ENCODE measurements at places on chromosomes 3 and 15.

GRCh38 chr3:178505832-178506231 is 30.4 kb upstream of the KCNMB2 start:
- no peak for DNase-seq

DNA sequence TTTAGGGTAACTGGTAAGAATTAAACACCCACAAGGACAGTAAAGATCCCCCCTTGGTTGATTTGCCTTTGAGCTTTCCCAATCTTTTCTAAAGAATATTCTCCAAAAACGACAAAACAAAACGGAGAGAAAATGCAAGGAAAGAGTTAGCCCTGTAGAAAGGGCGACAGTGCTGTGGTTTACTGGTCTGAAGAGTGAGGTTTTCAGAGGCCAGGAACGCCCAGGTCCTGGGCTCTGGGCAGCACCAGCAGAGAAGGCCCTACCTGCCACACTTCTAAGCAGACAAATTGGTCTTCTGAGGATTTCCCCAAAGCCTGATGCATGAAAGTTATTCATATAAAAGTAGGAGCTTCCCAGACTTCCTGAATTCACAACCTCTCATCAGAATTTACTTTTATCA is 119.3 kb downstream of the KCNMB2 start:
- DNase-seq, result no peak

- DNase-seq, result no peak
Measured at GRCh38 chr15:49610157-49610918, 10.3 kb downstream of the FAM227B start.

GRCh38 chr3:13556207-13556606 is 7.3 kb downstream of the FBLN2 start:
- DNase-seq, result peak; percentile 69

DNA sequence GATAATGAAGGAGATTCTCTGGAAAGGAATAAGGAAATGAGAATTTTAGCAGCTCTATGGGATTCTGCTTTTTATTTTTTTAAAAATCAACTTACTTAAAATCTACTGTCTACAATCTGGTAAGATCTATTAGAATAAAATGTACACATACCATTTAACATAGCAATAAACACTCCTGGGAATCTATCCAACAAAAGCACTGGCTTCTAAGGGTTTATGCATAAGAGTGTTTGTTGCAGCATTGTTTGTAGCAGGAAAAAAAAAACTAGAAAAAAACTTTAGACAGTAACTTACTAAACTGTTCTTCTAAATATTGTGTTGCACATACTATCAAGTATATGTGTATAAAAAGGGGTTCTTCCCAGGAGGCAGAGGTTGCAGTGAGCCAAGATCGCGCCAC is 15.7 kb upstream of the RBP1 start:
- DNase-seq, result no peak

GRCh38 chr15:80464951-80465625 is 60.9 kb downstream of the ARNT2 start:
- no peak for DNase-seq

- no peak for DNase-seq
Measured at GRCh38 chr3:34073111-34073510, 274.7 kb downstream of the PDCD6IP start.

GRCh38 chr3:123080864-123081562 is 14.2 kb downstream of the PDIA5 start:
- DNase-seq, result no peak

GRCh38 chr3:188700501-188700900 is 471.3 kb upstream of the TPRG1 start:
- no peak for DNase-seq

- DNase-seq, result no peak
Measured at GRCh38 chr15:47399100-47399499, 318.2 kb upstream of the SEMA6D start.

- no peak for DNase-seq
Measured at GRCh38 chr3:55445551-55445950, 41.6 kb downstream of the WNT5A start.

GRCh38 chr3:150062492-150062891 is 91.8 kb upstream of the PFN2 start:
- no peak for DNase-seq

GRCh38 chr3:172044833-172045585 is 5.6 kb downstream of the FNDC3B start:
- DNase-seq, result no peak

GRCh38 chr3:46059432-46059831 is 32.1 kb upstream of the XCR1 start:
- no peak for DNase-seq

- DNase-seq, result no peak
Measured at GRCh38 chr3:194779729-194780224, 94.1 kb downstream of the FAM43A start.

DNA sequence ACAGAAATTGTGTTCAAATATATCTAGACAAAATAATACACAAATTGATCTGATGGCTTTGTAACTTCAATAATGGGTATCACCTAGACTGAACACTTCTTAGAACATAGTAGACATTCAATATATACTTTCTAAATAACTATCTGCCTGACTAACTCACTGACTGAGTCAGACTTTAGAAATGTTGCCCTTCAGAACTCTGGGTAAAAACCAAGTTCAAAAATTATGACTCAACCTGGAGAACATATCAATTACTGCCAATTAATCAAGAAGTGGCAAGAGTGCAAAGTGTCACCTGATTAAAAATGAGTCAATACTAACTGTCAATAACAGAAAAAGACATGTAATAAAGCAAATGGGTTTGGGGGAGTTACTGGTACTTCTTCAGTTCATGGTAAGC is 144.6 kb upstream of the TMCO5A start:
- no peak for DNase-seq

DNA sequence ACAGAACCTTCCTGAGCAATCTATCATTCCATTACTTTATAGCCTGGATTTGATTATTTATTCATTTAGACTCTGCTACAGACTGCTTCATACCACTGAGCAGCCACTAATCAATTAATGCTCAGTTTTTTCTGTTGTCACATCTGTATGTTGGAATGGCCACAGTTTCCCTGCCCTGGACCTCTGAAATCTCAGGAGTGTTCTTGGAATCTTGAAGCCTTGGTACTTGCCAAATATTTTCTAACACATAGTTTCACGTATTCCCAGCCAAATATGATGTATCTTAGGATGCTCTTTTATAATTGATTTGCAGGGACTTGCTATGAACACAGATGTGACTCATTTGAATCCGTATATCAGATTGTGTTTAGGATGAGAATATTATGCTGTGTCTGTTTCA is 225.8 kb downstream of the TAFA4 start:
- DNase-seq, result no peak

GRCh38 chr3:131917006-131917405 is 117.8 kb downstream of the CPNE4 start:
- DNase-seq, result no peak

DNA sequence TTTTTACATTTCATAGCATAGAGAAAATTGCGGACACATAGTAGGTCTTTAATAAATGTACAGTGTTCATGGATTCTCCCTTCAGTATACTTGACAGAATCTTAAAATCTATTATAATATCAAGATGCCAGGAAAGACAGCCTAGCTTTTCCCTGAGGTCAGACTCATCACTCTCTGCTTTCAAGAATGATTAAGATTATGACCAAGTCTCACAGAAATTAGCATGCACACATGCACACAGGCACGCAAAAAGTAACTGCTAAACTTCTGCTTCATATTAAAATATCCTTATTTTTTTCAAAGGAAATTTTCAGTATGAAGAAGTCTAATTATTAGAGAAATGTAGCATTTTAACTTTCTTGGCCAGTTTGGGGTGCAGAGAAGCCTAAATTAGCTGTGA is 493.8 kb upstream of the NECTIN3 start:
- DNase-seq, result no peak

- DNase-seq, result no peak
Measured at GRCh38 chr15:39517122-39517855, 63.6 kb upstream of the THBS1 start.

GRCh38 chr3:191492601-191493000 is 31.6 kb downstream of the PYDC2 start:
- DNase-seq, result no peak

DNA sequence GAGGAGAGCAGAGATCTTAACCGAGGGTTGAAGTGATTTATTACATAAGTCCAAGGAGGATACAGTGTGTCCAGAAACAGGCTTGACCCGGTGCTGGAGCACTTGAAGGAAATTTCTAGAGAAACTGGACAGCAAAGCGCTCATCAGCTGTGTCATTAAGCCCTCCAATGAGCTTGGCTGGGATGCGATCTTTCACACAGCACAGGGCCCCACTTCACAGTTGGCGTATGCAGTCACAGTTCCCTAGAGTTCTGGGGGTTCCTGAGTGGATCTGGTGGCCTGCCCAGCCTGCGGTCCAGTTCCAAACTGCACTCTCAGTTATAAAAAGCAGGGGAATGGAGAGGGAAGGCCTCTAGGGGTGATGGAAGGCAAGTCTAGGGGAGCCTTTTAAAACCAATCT is 13.6 kb downstream of the ST8SIA2 start:
- no peak for DNase-seq

GRCh38 chr3:57691411-57692132 is 1.3 kb downstream of the DENND6A start:
- DNase-seq, result no peak

DNA sequence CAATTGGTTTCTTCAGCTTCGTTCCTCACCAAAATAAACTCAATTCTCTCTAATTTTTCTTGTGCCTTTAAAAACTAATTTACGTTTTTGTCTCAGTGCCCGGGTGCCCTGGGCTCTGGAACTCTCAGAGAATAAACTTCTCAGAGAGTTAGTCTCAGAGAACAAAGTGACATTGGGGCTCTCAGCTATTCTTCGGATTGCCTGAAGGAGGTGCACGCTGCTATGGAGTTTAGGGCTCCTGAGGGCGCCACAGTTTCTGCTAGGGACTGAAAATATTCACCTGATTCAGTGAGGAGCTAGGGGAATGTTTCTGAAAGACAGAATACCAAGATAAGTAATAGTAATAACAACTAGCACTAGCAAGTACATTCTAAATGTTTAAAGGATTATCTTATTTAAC is 22.7 kb downstream of the ZIC4 start:
- no peak for DNase-seq

DNA sequence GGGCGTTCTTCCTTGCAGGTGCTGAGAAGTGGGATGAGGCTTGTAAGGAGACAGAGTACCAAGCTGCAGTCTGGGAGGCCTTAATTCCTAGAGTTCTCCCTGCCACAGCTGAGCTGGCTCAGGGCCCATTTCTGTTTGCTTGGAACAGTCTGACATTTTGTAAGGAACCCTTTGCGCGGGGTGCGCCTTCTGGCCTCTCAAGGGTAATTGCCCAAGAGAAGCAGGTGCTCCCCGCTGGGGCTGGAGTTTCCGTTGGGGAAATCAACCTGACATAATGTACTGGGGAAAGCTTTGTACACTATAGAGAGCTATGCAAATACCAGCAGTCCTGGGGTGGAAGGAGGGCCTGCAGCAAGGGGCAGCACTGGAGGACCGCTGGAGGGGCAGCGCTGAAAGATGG is 83.6 kb downstream of the HMG20A start:
- DNase-seq, result peak; percentile 55

- peak; percentile 77 for DNase-seq
Measured at GRCh38 chr3:75294124-75294523, 370.0 kb upstream of the FRG2C start.

DNA sequence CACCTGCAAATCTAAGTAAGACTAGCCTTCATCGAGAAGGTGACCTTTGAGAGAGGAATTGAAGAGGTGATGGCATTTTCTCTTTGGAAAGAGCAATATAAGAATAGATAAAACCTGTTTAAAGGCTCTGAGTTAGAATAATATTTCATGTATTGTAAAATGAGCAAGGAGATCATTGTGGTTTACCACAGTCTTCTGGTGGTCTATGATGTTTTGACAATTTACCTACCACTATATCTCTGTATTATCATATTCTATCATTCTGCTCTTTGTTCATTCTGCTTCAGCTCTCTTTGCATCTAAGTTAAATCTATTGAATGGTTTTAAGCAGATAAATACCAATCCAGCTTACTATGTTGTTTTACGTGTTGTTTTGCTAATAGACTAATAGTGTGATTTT is 982.3 kb downstream of the SI start:
- DNase-seq, result no peak

- no peak for DNase-seq
Measured at GRCh38 chr15:79881668-79882067, 15.1 kb downstream of the MTHFS start.

DNA sequence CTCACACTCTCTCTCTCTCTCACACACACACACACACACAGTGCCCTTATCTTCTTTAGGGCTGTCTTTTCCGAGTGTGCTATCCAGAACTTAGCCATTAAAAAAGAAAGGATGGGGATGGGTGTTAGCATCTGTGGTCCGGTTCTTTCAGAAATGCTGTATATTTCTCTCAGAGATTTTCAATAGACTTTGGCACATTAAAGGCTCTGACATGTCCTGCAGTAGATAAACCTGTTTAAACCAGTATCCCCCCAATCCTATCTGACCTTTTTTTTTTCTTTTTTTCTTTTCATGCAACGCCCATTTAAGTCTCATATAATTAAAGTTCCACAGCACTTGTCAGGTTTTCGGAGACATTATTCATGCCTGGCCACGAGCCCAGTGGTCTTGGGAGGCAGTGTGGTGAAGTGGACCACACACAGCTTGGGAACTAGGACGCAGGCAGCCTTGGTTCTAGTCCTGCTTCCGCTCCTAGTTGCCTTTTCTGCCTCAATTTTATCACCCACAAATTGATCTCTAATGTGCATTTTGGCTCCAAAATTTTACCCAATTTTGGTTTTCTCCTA is 13.3 kb downstream of the CAV3 start:
- DNase-seq, result no peak

DNA sequence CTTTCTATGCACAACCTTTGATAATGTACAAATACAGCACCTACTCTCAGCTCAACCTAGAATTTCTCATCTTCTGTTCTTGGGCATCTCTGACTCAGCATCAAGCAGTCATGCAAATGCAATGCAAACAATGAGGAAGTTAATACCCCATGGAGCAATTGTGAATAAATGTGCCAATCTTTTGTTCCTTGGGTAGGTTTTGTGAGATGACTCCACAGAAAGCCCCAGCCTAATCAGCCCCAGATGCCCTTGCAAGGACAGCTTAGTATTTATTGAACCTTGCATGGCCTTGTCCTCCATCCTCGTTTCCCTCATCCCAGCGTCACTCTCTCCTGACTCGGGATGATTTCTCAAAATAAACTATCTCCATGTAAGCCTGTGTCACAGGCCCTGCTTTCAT is 494.7 kb upstream of the NECTIN3 start:
- no peak for DNase-seq

- no peak for DNase-seq
Measured at GRCh38 chr3:166445865-166446264, 608.6 kb upstream of the BCHE start.

GRCh38 chr3:31882431-31882830 is 98.6 kb downstream of the OSBPL10 start:
- no peak for DNase-seq

GRCh38 chr3:64179860-64180259 is 45.4 kb downstream of the PRICKLE2 start:
- DNase-seq, result no peak
